ENCODE measurements at places on chromosomes 7 and 10.

- DNase-seq: no peak
Measured at GRCh38 chr10:97428572-97428981, 2.6 kb downstream of the PGAM1 start.

GRCh38 chr10:125846894-125847293, 23.5 kb downstream of the BCCIP start:
- DNase-seq: no peak

DNA sequence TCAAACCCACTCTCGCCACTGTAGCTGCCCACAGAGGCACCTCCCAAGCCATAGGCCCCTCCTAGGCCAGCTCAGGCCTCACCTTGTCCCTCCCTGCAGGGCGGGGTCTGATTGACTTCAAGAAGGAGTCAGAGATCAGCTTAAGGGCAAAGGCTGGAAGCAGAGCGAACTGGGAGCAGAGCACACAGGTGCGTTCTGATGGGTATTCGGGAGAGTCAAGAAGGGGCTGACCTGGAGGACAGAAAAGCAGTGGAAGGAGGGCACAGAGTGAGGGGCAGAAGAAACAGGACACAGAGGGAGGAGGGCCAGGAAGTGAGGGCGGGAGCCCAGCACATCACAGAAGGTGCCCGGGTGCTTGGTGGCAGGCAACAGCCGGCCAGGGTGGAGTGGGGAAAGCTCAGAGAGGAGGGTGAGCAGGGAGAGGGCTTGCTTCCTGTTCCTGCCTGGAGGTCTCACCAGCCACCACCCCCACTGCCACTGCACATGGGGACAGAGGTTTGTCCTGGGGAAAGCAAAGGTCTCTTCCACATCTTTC, at the start of gene AOC1:
Gene AOC1 (plus strand): TSS at position 147 of the 535 bp plus-strand sequence. CDS start 3,954 bp downstream, outside the sequence.
- DNase-seq: no peak

- no peak for DNase-seq
Measured at GRCh38 chr7:45588466-45588865, 14.3 kb downstream of the ADCY1 start.

DNA sequence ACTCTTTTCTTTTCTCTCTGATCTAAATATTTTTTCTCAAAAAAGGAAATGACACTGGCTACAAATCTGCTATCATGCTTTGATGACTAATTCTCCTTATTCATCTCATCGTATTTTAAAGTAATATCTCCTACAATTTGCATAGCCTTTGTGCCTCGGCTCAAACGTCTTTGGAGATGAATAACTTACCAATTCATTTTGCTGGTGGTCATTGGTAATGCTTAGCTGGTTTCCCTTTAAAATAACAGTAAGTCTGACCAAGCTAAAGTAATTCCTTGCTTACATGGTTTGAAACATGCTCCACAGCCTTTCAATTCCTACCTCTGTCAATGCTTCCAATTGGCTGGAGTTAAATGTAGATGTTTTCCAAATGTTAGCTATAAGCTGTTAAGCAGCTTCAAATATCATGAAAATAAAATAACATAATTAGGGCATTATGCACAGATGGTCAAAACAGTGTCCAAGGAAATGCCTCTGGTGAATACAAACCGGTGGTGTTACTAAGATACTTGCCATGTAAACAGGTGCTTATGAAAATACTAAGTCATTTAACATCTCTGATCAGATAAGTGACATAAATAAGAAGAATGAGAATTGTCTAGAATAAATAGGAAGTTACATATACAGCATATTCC, 435.0 kb downstream of the POM121L12 start:
- no peak for DNase-seq

GRCh38 chr7:8561449-8561848, 128.0 kb downstream of the NXPH1 start:
- no peak for DNase-seq

- DNase-seq: no peak
Measured at GRCh38 chr10:3803927-3804741, 19.1 kb upstream of the KLF6 start.

GRCh38 chr7:19982841-19983835, 209.7 kb upstream of the TMEM196 start:
- DNase-seq: peak; percentile 73

GRCh38 chr10:79029478-79030390, 39.0 kb upstream of the ZMIZ1 start:
- no peak for DNase-seq

- DNase-seq: no peak
Measured at GRCh38 chr10:80493522-80494051, 39.5 kb downstream of the TSPAN14 start.

- no peak for DNase-seq
Measured at GRCh38 chr10:34241226-34242000, 573.7 kb downstream of the PARD3 start.

DNA sequence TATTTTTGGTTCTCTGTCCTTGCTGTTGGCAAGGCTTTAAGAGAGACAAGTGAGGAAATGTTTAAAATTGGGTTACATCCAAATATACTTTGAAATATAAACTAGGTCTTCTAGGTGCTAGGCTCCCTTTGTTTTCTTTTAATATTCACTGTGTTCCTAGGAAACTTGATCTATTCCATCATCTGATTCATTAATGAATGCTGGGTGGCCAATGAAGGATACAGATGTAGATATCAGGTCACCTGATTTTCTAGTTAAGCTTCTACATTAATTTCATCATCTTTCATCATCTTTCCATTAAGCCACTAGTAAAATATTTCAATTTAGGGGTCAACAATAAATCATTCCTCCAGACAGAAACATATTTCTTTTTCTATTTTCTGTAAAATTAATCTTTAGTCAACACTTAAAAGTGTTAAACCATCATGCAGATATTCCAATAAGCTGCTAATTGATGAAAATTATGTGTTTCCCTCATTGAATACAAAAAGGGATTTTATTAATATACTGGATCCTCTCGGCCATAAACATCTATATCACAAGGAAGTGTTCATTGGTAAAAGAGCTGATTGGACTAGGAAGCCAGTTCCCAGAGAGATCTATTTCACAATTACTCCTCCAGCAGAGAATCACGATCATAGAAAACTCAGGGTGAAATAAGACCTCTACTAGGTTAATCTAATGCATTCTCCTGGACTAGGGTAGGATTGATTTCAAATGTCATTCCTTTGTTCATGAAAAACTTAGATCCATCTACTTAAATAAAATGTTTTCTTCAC, 14.7 kb downstream of the HGF start:
- no peak for DNase-seq

DNA sequence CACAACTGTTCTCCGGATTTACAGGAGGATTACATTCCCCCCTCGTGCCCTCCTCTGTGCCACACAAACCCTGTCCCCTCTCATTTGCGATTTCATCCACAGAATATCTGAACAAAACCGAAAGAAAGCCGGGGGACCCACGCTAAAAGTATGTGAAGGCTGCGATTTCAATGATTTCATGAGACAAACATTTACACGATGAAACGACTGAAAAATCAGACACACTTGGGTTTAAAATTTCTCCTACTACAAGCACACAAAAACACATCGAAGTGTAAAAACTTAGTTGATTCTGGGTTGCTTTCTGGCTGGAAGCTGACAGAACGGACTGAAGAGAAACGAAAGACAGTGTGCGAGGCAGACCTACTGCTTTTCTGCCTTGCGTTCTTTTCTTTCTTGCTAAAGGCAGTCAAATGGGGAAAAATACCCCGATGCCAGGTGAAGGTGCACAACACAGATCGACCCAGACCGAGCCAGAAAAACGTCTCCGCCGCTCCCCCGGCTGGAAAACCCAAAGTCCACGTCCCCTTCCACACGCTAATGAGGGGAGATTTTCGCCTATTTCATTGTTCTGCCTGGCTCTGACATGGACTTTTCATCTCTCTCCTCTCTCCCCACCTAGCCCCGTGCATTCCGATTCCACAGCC, 1.2 kb downstream of the HIPK2 start:
- DNase-seq: peak; percentile 71

GRCh38 chr7:1520539-1521234, 9.8 kb upstream of the MAFK start:
- no peak for DNase-seq

DNA sequence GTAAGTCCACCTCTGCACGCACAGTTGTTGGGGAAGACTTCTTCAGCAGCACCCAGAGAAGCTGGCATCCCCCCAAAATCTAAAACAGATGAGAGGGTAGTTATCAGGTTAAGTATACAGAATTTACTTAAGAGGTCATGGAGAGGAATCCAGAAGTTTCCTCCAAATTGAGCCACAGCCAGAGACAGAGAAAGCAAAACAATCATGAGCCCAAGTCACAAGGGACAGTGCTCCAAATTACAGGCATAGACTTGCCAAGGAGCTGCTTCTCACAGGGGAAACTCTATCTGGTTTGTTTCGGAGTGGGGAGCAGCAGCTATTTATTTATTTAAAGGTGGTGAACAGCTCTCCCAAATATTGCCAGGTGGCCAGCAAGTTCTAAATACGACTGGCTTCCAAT, 308.4 kb downstream of the SKIDA1 start:
- no peak for DNase-seq

DNA sequence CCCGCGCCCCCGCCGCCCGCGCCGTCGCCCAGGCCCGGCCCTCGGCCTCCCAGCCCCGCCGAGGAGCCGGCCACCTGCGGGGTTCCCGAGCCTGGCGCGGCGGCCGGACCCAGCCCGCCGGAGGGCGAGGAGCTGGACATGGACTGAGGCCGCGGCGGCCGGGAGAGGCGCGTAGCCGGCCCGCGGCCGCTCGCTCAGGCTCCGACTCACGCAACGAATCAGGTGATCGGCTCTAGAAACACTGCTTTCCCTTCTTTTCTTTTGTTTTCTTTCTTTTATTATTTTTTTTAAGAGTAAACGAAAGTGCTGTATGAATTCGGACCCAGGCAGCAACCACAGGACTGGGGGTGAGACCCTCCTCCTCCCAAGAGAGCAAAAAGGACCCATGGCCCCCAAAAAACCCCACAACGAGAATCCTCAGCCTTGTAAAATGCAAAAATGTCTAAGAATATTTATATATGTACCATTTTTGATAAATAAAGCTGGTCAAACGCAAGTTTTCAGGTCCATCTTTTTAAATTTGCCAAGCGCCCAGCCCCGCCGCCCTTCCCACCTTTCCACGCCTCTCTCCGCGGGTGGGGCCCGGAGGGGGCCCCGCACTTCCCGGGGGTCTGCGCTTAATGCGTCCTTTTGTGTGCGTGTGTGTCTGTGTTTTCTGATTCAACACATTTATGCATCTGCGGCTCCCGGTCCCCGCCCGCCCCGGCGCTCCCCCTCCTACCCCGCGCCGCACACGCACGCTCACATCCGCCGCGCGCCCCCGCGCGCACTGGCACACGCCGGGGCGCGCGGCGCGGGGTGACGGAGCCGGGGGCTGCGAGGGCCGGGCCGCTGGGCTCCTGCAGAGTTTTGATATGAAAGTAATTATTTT, 4.4 kb downstream of the UNCX start:
- no peak for DNase-seq

- peak; percentile 28 for DNase-seq
Measured at GRCh38 chr7:37541810-37542443, 93.3 kb upstream of the ELMO1 start.

GRCh38 chr10:14585287-14586193, 189.2 kb downstream of the FAM107B start:
- DNase-seq: no peak

- DNase-seq: no peak
Measured at GRCh38 chr7:21704359-21704758, 161.5 kb downstream of the DNAH11 start.

DNA sequence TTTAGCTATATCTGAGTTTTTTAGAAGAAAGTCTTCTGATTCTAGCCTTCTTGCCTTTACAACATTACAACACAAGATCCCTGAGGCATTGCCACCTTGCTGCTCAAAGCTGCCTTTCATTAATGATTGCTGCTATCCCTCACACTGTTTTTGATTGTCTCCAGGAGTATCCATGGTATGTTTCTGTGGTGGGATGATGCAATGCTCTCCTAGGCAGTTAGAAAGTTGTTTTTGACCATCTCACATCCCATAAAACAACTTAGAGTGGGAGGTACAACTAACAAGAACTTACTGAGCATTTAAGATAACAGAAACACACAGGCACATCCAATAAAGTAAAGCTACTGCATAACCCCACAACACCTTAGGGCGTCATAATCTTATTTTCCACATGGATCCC, 1156.0 kb upstream of the LRRTM3 start:
- no peak for DNase-seq

DNA sequence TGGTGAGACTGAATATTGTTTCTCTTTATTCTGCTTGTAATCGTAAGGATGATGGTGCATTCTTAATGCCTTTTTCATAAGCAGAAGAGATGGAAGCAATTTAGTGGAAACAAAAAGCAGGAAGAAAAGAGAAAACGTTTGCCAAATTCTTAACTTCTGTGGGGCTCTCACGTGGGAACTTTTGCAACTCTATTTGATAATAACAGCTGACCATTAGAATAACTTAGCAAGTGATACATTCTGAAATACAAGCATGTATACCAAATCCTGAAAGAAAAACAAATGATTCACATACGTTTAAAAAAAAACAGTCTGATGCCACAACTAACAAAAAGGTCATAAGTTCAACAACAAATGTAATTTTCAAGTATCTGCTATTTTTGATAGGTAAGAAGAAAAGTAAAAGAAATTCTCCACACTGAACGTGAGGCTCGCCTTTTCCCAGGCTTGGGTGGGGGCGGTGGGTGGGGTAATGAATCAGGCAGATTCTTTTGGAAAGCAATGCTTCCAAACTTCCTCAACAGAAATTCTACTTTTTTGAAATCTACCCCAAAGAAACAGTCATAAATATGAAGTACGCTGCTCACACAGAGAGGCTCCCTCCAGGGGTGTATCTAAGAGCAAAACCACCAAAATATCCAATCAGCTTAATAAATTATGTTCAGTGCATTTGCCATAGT, 446.2 kb upstream of the MGMT start:
- no peak for DNase-seq

GRCh38 chr10:131849591-131850382, 51.0 kb upstream of the PPP2R2D start:
- no peak for DNase-seq

- no peak for DNase-seq
Measured at GRCh38 chr10:26378861-26379294, 59.3 kb upstream of the APBB1IP start.

GRCh38 chr10:114388275-114388674, 16.0 kb downstream of the AFAP1L2 start:
- no peak for DNase-seq

GRCh38 chr7:7352845-7353244, 170.5 kb downstream of the C1GALT1 start:
- DNase-seq: peak; percentile 43

DNA sequence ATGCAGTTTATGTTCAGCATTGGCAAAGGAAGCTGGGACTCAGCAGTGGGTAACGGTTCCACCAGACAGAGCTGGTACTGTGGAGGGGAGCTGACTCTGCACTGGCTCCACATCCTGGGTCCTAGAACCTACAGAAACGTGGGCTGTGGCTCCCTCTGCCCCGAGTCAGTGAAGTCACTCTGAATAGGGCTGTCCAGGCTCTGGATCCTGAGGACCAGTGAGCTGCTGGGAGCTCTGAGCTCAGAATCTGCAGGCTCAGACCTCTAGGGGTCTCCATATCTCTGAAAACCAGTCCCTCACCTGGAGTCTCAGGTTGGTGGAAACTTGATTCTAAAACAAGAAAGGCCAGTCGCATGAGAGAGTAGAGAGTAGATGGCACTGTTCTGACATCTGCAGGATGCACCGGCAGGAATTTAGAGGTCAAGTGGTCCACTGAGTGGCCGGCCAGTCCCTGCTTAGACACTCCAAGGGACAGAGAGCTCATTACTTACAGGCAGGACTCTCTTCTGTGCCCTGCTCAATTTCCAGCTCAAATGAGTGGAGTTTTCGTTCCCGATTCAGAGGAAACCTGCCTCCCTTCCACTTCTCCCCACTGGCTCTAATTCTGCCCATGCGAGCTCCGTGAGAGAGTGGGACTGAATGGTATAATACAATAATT, 18.6 kb downstream of the NPFFR1 start:
- peak; percentile 6 for DNase-seq
